ENCODE measurements at places on chromosomes 3 and 15. TPM values are rescaled to one million over a fixed set of nuclear protein-coding genes. Genes with fewer than 3 reads are reported as not detected.

The CHDH gene
- 0.47 TPM for total RNA-seq

DNA sequence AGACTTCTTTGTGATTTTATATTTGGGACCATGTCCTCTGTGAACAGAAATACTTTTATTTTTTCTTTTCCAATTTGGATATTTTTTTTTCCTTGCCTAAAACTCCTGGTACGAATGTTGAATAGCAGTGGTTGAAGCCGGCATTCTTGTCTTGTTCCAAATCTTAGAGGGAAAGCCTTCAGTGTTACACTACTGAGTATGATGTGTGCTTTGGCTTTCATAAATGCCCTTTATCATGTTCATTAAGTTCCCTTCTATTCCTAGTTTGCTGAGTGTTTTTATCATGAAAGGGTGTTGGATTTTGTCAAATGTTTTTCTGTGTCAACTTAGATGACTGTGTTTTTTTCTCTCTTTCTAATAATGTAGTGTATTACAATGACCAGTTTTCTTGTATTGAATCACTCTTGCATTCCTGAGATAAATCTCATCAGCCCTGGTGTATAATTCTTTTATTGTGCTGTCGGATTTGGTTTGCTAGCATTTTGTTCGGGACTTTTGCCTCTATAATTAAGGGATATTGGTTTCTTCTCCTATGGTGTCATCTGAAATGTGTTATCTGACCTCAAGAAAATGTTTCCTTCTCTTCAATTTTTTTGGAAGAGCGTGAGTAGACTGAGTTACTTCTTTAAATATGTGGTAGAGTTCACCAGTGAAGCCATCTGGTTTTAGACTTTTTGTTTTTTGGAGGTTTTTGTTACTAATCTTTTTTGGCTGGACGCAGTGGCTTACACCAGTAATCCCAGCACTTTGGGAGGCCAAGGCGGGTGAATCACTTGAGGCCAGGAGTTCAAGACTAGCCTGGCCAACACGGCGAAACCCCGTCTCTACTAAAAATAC lies 33.3 kb downstream of the MAP1A start:
- DNase-seq, result no peak
- peaks cover 10% of the 10 kb centered on the region for H3K4me1 ChIP-seq
- peak overlapping the region; percentile 63 for H3K27ac ChIP-seq

DNA sequence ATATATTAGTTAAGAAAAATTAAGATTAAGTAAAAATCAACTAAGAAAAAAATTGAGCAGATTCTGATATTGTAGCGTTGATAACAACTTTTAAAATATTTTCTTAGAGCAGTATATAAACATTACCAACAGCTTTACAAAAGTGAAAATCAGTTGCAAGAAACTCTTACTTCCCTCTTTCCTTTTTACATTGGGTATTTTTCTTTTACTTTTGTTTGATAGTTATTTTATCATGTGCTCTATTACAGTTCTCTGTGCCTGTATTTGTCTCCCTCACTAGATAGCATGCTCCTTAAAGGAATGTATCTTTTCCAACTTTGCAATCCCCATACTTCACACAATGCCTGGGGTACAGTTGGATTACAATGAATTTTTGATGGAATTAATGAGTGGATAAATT lies 87.5 kb upstream of the P3H2 start:
- H3K4me3 ChIP-seq, result no peak overlapping the region
- DNase-seq, result no peak
- 0 out of 2 replicates have a peak, but pooled peaks cover 5% of the 10 kb centered on the region for H3K4me1 ChIP-seq
- H3K27ac ChIP-seq, result no peak overlapping the region
- no peaks in the 10 kb centered on the region for H3K27me3 ChIP-seq
- no peaks in the 10 kb centered on the region for H3K36me3 ChIP-seq

DNA sequence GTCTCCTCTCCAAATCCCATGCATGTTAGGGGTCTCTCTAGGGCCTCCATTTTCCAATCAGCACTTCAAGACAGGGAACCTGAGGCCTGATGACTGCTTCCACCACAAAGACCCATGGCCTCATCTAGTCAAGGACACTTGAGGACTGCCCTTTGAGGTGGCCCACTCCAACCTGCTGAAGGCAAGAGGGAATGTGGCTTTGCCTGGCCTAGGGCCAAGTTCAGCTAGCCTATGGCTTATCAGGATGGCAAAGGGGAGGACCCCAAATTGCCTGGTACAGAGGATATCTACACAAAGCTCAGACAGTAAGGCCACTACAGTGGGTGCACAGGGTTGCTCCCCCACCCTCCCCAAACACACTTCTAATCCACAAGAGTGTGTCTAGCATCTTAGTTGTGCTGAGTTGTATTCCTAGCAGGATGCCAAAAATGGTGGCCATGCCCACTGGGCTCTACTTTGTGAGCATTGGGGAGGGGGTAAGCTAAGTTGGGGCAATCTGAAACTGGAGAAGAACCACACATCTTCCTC lies 10.0 kb upstream of the GRAMD2A start:
- no peaks in the 10 kb centered on the region for H3K27me3 ChIP-seq
- no peak for DNase-seq
- H3K4me3 ChIP-seq, result no peak overlapping the region

The IMPG2 gene
- 0.05 TPM for total RNA-seq

The ASB7 gene
- 8.6 TPM for total RNA-seq
